ENCODE measurements at places on chromosomes 7 and 10. TPM values are rescaled to one million over a fixed set of nuclear protein-coding genes. Genes with fewer than 3 reads are reported as not detected.

EMX2 gene
- 4.5 TPM for total RNA-seq

- DNase-seq: no peak
These were observed 527 bp upstream of the HERPUD2 start for GRCh38 chr7:35695473-35695850.

OR2A5 gene
- not detected for total RNA-seq

COL28A1 gene
- total RNA-seq: under 0.01 TPM

DNA sequence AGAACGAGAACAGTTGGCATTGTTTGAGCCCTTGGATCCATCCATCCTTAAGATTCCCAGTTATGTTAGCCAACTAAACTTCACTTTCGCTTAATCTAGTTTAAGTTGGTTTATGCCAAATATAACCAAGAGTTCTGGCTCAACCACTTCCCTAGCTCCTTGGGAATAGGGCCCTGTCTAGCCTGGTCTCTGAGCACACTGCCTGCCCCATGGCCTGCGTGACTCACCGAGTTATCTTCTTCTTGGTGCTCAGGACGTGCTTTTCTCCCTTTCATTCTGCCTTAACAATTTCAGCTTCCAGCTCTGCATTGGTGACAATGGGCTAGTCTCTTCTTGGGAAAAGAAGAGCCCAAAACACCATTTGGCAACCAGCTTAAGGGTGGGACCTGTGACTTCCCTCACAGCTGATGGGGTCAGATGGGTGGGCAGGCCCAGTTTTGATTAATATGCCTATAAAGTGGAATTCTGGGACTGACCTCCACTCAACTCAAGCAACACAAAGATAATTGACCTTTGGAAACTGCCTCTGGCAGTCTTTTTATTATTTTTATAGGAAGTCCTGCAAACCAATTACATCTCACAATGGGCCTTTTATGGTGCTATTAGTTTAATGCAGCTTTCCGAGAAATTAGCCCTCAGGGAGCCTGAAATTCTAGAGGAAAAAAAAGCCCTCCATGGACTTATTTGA, 126.4 kb downstream of the CFAP58 start:
- DNase-seq: no peak

DNA sequence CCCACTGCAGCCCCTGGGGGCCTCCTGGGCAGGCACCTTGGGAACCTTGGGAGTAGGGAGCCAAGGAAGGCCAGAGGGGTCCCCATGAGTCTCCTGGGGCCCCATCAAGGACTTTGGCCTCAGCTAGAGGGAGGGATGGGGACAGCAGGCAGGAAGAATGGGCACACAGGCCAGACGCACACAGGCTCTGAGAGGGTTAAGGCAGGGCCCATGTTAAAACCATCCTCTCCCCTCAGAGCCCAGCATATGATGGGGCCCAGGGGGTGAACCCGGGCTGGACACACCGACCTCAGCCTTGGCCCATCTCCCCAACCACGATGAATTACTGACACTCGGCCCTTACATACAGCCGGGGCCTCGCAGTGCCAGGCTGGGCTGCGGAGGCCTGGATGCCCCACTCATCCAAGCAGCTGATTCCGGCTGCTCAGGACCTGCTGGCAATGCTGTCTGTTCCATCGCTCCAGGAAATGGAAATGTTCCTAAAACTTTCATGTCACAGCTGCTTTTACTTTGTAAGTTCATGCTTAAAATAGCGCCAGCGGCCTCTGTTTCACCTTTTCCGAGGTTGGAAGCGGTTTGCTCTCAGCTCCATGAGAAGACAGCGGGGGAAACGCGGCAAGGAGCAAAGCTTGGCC, 17.3 kb upstream of the INPP5A start:
- DNase-seq: peak; percentile 61

- no peak for DNase-seq
These were observed 6.1 kb upstream of the CYP26C1 start for GRCh38 chr10:93054486-93054885.

- peak; percentile 7 for DNase-seq
These were observed 1.1 kb downstream of the DENND11 start for GRCh38 chr7:141700848-141701371.

All from fibroblast of villous mesenchyme (primary cell).